Kidney epithelial cell (primary cell): ENCODE measurements at places on chromosomes 1 and 21. TPM values are rescaled to one million over a fixed set of nuclear protein-coding genes. Genes with fewer than 3 reads are reported as not detected.

GRCh38 chr1:96710708-96711477 is 10.7 kb upstream of the PTBP2 start:
- no peak for DNase-seq

DNA sequence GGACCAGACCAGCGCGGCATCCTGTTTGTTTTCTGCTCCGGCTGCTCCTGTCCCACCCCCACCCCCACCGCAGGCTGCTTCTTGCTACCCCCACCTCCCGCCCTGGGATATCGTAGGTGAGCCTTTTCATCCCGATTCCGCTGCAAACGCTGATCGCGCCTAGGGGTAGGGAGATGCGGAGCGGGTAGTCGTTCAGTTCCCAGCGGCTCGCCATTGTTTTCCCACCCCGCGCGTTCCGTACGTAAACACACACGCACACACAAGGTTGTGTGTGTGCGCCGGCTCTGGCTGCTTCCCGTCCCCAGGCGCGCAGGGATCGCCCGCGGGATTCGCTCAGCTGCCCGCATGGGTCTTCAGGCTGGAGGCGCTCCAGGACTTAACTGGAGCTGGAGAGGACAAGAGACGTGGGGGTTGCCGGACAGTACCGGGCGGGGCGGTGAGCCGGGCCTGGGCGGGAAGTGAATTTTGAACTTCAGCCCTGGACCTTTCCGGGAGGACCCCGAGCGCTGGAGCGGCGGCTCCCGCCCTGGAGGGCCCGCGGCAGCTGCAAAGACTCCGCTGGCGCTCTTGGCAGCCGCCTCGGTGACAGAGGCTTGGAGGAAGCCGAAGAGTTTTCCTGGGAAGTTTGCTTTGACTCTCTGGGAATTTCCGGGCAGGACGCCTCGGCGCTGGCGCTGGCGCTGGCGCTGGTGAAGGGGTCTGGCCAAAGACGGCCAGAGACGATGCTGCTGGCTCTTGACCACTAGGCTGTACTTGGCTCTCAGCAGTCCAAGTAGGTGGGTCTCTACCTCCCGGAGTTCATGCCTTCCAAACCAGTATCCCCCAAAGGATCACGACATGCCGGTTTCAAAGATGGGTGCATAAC is 1.6 kb downstream of the SOX13 start:
- no peak for DNase-seq

GRCh38 chr1:202411422-202411821 is 62.9 kb downstream of the PPP1R12B start:
- DNase-seq = no peak

DNA sequence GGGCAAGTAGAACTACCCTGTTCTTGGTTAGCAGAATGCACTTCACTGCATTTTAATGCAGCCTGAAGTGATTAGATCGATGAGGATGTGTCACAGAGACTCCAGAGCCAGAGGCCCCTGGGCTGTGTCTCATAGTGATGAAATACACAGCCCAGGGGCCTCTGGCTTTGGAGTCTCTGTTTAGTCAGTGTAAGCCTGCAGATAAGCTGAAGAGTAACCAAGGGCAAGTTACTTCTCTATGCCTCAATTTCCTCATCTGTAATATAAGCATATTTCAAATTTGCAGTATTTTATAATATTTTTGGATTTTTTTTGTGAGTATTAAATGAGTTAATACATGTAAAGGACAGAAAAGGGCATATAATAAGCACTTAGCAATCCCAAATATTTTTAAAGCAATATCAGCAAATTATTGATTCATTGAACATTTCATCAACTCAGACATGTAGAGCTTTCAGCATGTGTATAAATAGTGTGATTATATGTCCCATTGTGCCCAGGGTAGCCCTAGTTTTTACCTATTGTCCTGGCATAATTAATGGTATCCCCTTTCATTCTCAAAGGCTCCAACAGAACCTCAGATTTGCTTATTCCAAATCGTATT is 23.6 kb upstream of the APOBEC4 start:
- DNase-seq = no peak

- no peak for DNase-seq
Measured at GRCh38 chr21:41831866-41832595, 47.1 kb downstream of the PRDM15 start.

GRCh38 chr1:115228191-115228590 is 109.9 kb downstream of the NGF start:
- DNase-seq = no peak

GRCh38 chr1:203626910-203627246 is 246 bp downstream of the ATP2B4 start:
- no peak for DNase-seq

EPHA8 gene
- not detected in 2 replicates for total RNA-seq

HIVEP3 gene
- 5.8 and 7.3 TPM in 2 replicates for total RNA-seq

LHX8 gene
- total RNA-seq = not detected in 2 replicates

RASAL2 gene
- 18.3 and 20.8 TPM in 2 replicates for total RNA-seq

DNA sequence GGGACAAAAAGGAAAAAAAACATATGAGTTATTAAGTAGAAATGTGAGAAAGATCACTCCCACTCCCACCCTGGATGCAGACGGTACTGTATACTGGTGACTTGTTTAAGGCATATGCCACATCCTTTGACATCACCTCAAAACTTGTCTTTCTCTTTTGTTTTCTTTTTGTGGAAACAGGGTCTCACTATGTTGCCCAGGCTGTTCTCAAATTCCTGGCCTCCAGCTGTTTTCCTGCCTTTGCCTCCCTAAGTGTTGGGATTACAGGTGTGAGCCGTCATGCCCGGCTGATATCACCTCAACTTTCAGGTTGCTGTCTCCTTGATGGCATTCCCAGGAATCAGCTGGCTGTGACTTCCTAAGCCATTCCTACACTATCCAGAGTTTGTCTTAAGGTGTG is 18.4 kb upstream of the KHDRBS1 start:
- no peak for DNase-seq

DNA sequence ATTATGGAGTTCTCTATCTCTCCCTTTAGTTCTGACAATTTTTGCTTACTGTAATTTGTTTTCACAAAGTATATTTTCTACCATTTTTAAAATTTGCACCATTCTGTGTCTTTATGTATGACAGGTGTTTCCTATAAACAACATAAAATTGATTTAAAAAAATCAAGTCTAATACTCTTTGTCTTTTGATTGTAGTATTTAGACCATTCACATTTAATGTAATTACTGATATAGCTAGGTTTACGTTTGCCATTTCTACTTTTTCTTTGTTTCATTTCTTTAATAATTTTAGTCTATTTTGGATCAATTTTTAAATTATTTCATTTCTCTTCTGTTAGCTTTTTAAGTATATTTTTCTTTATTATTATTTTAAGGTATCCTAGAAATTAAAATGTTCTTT is 44.4 kb upstream of the LCE5A start:
- no peak for DNase-seq

HPDL gene
- 0.58 and 3.1 TPM in 2 replicates for total RNA-seq

- DNase-seq = peak; percentile 38
Measured at GRCh38 chr1:117695796-117696490, 90.1 kb downstream of the TENT5C start.

- peak; percentile 48 for DNase-seq
Measured at GRCh38 chr1:82837766-82838465, 1037.2 kb downstream of the ADGRL2 start.

DNA sequence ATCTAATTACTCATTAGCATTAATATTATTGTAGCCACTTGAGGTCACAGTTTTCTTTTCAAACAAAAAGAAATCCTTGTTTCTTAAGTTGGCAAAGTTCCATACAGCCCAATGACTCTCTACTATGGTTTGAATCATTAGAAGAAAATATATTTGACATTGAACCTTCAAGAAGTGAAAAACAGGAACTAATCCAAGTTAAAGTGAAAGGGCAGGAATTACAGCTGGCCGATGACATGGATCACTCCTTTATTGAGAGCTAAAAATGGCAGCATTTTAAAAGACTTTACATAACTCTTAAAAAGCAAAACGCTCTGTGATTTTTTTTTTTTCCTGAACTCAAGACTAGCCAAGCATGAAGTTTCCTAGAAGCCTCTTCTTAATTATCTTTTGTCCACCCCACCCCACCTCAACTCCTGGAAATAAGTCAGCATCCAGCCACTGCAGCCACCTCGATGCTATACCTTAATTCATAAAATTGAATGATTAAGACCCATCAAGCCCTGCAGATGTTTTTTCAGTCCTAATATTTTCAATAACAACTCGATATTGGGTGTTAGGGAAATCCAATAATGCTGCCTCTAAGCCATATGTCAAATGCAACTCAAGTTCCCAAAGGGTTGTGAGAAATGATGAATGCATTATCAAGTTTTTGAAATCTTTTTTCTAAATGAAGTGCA is 323.1 kb downstream of the HHIPL2 start:
- no peak for DNase-seq

GRCh38 chr1:163970151-163970550 is 588.8 kb upstream of the PBX1 start:
- no peak for DNase-seq

DNA sequence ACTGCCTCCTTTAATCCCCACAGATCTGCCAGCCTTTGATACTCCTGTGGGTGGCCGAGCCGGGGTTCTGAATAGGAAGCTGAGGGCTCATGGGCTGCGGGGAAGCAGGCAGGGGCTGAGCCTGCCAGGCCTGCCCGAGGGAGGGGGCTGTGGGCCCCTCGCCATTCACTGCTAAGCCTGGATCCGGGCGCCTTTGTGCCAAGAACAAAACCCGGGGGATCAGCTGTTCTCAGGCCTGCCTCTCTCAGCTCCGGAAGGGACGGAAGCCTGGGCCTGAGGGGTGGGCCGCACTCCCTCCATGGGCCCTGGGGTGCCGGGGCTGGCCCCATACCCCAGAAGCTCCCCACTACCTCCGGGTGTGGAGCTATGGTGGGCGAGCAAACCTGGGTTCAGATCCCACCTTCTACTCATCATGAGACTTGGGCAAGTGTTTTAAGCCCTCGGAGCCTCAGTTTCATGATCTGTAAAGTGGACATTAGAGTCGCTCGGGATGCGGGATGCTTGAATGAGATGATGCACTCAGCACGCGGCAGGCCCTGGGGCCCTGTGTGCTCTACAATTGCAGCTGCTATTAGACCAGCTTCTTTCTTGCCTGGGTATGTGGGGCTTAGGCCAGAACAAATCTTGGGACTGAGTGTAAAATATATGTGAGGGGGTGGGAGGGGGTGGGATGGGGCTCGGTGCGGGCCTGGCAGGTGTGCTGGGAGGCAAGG is 19.2 kb upstream of the EPHA2 start:
- DNase-seq = no peak

DNA sequence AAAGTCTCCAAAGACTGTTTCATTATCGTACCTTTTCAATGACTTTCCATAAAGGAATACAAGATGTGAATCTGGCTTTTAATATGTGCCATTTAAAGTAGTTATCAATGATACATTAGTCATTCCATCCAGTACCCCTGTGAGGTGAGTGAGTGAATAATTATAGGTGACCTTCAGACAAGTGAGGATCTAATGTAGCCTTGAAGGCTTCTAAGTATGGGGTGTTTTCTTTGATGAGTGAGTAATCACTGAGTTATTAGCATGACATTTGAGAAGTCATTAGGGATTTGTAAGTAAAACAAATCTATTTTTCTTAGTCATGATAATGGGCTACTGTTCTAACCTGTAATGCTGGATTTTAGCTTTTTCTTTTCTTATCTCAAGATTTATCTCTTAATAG is 831.4 kb downstream of the ADGRL2 start:
- no peak for DNase-seq

DNA sequence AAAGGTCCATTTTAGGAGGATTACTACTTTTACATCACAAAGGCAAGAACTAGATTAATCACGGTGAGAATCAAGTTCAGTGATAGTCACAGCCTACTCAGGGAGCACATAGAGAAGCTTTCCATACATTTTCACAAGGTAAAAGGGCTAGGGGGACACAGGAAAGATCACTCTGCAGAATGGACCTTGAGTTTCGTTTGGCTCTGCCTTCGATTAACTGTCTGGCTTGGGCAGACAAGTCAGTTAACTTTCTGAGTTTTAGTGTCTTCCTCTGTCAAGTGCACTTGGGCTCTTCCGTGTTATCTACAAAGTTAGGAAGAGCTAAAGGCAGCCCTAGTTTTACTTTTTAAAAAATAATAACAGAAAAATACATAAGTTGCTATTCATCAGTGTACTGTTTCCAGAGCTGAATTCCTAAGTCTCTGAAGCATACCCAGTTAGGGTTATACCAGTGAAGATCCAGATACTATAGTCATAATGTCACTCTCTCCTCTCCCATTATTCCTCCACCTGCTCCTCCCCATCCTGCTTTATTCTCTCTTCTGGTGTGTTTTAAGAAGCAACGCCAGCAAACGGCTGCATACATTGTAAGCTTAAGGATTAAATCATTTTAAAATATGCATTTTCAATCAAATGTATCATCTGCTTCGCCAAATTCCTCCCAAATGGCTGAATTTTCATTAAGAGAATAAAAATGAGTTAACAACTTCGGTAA is 1.7 kb downstream of the CEP170 start:
- no peak for DNase-seq

DNA sequence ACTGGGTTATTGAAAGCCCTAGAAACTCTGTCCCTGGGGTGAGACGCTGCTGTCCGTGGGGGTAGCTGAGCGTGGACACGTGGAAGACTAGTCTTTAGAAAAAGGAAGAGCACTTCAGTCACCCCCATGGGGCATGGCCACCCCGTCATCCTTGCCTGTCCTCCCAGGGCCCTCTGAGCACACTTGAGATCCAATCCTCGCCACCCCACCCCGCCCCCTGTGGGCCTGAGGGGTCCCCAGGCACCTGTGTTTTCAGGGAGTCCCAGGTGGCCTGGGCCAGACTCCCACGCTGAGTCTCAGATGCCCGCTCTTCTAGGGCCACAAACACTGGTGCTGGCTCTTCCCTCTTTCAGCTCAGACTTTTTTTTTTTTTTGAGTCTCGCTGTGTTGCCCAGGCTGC is 2.5 kb downstream of the PRKCZ start:
- DNase-seq = no peak
